ENCODE measurements at places on chromosomes 1 and 21. TPM values are rescaled to one million over a fixed set of nuclear protein-coding genes. Genes with fewer than 3 reads are reported as not detected.

GRCh38 chr21:44618504-44618903 is 6.6 kb downstream of the KRTAP10-8 start:
- no peaks in the 10 kb centered on the region for H3K4me1 ChIP-seq
- H3K27ac ChIP-seq: no peak overlapping the region
- no peaks in the 10 kb centered on the region for H3K36me3 ChIP-seq
- H3K4me3 ChIP-seq: no peak overlapping the region
- no peaks in the 10 kb centered on the region for H3K27me3 ChIP-seq
- DNase-seq: no peak

DNA sequence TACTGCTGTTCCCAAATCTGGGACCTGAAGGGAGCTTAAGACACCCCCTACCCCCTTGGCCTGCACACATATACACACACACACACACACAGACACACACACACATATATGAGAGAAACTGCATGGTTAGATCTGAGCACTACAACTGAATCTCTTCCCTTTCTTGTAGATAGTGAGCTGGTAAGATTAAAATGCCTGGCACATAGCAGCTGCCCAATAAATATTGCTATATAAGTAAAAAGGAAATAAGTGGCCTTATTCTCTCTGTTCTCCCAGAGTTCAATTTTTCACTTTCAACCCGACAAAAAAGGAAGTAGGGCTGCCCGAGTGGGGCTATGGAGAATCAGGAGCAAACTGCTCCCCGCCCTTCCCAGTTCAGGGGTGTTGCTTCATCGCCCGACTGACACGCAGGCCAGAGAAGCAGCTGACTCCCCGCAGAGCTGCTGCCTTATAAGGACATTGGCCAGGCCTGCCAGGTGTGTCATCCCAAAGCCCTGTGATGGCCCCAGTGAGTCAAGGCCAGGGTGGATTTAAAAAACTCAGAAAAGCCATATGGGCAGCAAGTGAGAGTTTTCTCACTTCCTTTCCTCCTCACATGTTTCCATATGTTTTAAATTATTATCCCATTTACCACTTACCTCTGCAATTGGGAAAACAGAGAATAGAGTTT is 106.5 kb upstream of the SLC44A3 start:
- no peaks in the 10 kb centered on the region for H3K27me3 ChIP-seq
- no peak overlapping the region for H3K27ac ChIP-seq
- no peak for DNase-seq
- H3K36me3 ChIP-seq: no peaks in the 10 kb centered on the region

- no peaks in the 10 kb centered on the region for H3K36me3 ChIP-seq
- no peaks in the 10 kb centered on the region for H3K4me1 ChIP-seq
- no peak overlapping the region for H3K27ac ChIP-seq
- no peaks in the 10 kb centered on the region for H3K27me3 ChIP-seq
Observed at GRCh38 chr1:89098857-89099256, 27.1 kb downstream of the GBP2 start.

DNA sequence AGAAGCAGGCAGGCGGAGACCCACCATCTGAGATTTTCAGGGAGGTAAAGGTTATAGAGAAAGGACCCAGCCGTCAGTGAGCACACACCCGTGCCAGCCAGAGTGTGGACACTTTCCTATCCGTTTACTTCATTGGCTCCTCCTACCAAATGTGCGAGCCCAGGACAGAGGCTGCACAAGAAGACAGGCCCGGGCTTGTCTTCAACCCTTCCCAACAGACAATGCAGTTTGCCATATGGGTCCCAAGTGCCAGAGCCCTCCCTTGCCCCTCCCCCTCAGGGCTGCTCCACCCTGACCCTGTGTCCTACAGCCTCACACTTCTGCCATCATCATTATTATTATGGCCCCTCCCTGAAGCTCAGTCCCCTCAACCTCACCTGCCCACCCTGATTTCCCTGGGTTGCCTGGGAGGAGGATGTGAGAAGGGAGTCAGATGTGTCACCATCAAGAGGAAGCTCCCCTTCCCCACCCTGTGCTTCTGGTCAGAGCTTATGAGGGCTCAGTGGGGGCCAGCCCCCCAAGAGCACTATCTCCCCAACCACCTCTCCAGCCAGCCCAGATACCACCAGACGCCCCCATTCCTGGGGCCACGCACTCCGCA is 9.4 kb downstream of the LAPTM5 start:
- no peak overlapping the region for H3K4me3 ChIP-seq
- H3K27ac ChIP-seq: no peak overlapping the region
- no peak for DNase-seq
- no peaks in the 10 kb centered on the region for H3K4me1 ChIP-seq

- H3K36me3 ChIP-seq: no peaks in the 10 kb centered on the region
- no peak for DNase-seq
- H3K27me3 ChIP-seq: no peaks in the 10 kb centered on the region
- no peak overlapping the region for H3K27ac ChIP-seq
- H3K4me1 ChIP-seq: peaks cover 6% of the 10 kb centered on the region
- H3K4me3 ChIP-seq: peak overlapping the region; percentile 20
Observed at GRCh38 chr1:3610527-3611169, 660 bp downstream of the MEGF6 start.

DNA sequence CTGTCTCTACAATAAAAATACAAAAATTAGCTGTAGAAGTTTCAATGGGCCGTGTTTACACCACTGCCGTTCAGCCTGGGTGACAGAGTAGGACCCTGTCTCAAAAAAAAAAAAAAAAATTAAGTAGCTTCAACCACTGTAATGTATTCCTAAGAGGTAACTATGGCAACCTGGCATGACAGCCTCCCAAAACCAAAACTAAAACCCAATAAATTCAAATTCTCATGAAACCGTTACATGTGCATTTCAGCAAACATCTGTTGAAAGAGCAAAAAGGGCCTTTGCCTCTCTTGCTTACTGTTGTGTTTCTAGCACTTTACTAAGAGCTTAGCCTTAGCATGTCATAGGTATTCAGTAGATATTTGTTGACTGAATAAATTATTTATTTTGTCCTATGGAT is 33.5 kb downstream of the ODR4 start:
- H3K27me3 ChIP-seq: no peaks in the 10 kb centered on the region
- no peak overlapping the region for H3K27ac ChIP-seq
- H3K4me1 ChIP-seq: no peaks in the 10 kb centered on the region
- peaks cover 28% of the 10 kb centered on the region for H3K36me3 ChIP-seq

GRCh38 chr1:9877962-9878361 is 32.1 kb downstream of the CTNNBIP1 start:
- H3K4me3 ChIP-seq: no peak overlapping the region
- no peaks in the 10 kb centered on the region for H3K4me1 ChIP-seq
- H3K27me3 ChIP-seq: no peaks in the 10 kb centered on the region
- no peaks in the 10 kb centered on the region for H3K36me3 ChIP-seq
- DNase-seq: no peak
- no peak overlapping the region for H3K27ac ChIP-seq

DNA sequence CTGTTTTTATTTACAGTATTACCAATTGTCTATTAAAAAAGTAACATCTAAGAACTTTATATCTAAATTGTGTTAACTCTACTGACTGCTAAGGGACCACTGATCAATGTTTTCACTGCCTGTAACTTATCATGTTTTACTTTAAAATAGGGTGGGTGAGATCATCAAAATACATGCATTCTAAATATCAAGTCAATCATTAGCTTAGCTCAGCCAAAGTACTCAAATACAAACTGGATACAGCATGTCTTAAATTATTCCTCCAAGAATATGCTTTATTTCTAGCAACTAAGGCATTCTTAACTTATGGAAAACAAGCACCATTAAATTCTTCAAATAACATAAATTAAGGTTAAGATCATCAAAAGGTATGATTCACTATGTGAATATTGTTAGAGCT is 638.7 kb upstream of the RGS18 start:
- no peaks in the 10 kb centered on the region for H3K36me3 ChIP-seq
- no peaks in the 10 kb centered on the region for H3K4me1 ChIP-seq
- DNase-seq: no peak
- H3K27me3 ChIP-seq: no peaks in the 10 kb centered on the region

- peaks cover 18% of the 10 kb centered on the region for H3K4me1 ChIP-seq
- no peak overlapping the region for H3K4me3 ChIP-seq
- H3K27me3 ChIP-seq: no peaks in the 10 kb centered on the region
- DNase-seq: peak; percentile 74
Observed at GRCh38 chr21:43343992-43344886, 82.7 kb downstream of the SIK1 start.

- H3K27me3 ChIP-seq: no peaks in the 10 kb centered on the region
- no peak overlapping the region for H3K4me3 ChIP-seq
- H3K27ac ChIP-seq: peak overlapping the region; percentile 31
- no peaks in the 10 kb centered on the region for H3K36me3 ChIP-seq
Observed at GRCh38 chr1:15206418-15207030, 40.5 kb upstream of the FHAD1 start.

GRCh38 chr1:154943649-154944400 is 7.3 kb upstream of the PMVK start:
- no peaks in the 10 kb centered on the region for H3K36me3 ChIP-seq
- no peak overlapping the region for H3K4me3 ChIP-seq
- no peaks in the 10 kb centered on the region for H3K27me3 ChIP-seq
- no peak overlapping the region for H3K27ac ChIP-seq

DNA sequence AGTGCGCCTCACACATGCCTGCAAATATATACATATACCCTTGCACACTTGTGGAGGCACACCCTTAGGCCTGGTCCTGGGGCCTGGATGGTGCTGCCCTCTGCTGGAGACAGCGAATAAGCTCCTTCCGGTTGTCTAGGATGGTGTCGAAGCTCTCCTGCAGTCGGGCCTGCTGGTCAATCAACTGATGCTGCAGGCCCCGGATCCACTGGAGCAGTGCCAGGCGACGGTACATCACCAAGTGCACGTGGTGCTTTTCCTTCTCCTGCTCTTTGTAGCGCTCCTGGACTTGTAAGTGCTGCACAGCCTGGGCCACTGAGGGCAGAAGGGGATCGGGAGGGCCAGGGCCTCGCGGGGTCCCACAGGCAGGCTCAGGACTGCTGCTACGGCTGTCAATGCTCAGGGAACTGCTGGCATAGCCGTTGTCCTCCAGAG is 3.1 kb downstream of the C1orf216 start:
- H3K27me3 ChIP-seq: no peaks in the 10 kb centered on the region
- H3K4me1 ChIP-seq: no peaks in the 10 kb centered on the region
- DNase-seq: peak; percentile 78
- H3K27ac ChIP-seq: no peak overlapping the region

GRCh38 chr1:169584483-169585144 is 1.7 kb downstream of the F5 start:
- H3K4me1 ChIP-seq: no peaks in the 10 kb centered on the region
- H3K36me3 ChIP-seq: no peaks in the 10 kb centered on the region
- H3K27ac ChIP-seq: no peak overlapping the region

DNA sequence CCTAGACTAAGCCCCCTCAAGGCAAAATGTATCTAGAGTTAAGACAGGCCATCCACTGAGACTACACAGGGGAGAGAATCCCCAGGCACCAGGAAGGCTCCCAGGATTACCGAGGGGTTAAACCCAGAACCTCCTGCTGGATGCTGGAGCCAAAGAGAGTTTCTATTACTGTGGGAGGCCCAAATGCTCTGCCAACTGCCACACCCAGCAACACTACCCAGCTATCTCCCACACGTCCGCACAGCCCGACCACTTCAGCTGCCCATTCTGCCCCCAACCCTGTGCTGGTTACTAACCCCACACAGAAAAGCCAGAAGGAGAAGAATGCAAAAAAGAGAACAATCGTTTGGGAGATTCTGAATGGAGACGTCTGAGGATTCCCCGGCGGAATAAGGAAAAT is 63.6 kb downstream of the CD46 start:
- peaks cover 54% of the 10 kb centered on the region for H3K4me1 ChIP-seq
- H3K27me3 ChIP-seq: no peaks in the 10 kb centered on the region
- peak; percentile 6 for DNase-seq
- H3K27ac ChIP-seq: no peak overlapping the region

The SYDE2 gene
- 5.4 TPM for total RNA-seq

The LY9 gene
- total RNA-seq: 0.14 TPM

The XCL2 gene
- total RNA-seq: not detected

The CLEC20A gene
- total RNA-seq: not detected

The OR2G6 gene
- not detected for total RNA-seq

Measured in pancreas (tissue), 10 donors.